ENCODE measurements at places on chromosomes 3 and 15. TPM values are rescaled to one million over a fixed set of nuclear protein-coding genes. Genes with fewer than 3 reads are reported as not detected.

Gene MYZAP
- total RNA-seq: 1.1 TPM

Gene KLF15
- total RNA-seq: 0.30 TPM

Gene C3orf62
- total RNA-seq: 7.5 TPM

Gene FSIP1
- 0.34 TPM for total RNA-seq

Gene LEKR1
- 0.77 TPM for total RNA-seq

Gene CHRFAM7A
- total RNA-seq: 0.50 TPM

Gene POPDC2
- 2.6 TPM for total RNA-seq

Gene TRH
- not detected for total RNA-seq

Gene SLITRK3
- not detected for total RNA-seq

Gene ATRIP
- 8.8 TPM for total RNA-seq

Gene CACNA2D2
- total RNA-seq: 2.5 TPM

Gene ROPN1B
- 0.25 TPM for total RNA-seq

Gene IFRD2
- total RNA-seq: 30.4 TPM

Gene GLT8D1
- 8.4 TPM for total RNA-seq

Gene ZMYND10
- 1.8 TPM for total RNA-seq

Gene ANKRD34C
- total RNA-seq: not detected

Gene GOLGA8M
- 2.8 TPM for total RNA-seq

Gene FBN1
- 0.25 TPM for total RNA-seq

Gene IL5RA
- total RNA-seq: 0.59 TPM

Gene TGM4
- not detected for total RNA-seq

Gene SCN5A
- total RNA-seq: 0.11 TPM

Gene ZNF621
- 8.8 TPM for total RNA-seq

Gene RPS27L
- total RNA-seq: 43.1 TPM

Gene PEX11A
- 0.22 TPM for total RNA-seq

Gene ARIH1
- total RNA-seq: 283 TPM

Gene DAZL
- not detected for total RNA-seq

Gene CLASP2
- 73.1 TPM for total RNA-seq

Gene PODXL2
- total RNA-seq: 4.2 TPM

Gene SLC35G2
- not detected for total RNA-seq

Gene SYNPR
- total RNA-seq: not detected

Gene ECE2
- not detected for total RNA-seq

Gene RPUSD3
- 7.9 TPM for total RNA-seq

Gene ISLR
- not detected for total RNA-seq

Gene EXOG
- total RNA-seq: 16.0 TPM

Gene PRRT3
- 6.3 TPM for total RNA-seq

Gene CEMIP
- not detected for total RNA-seq

Gene CPLX3
- total RNA-seq: 0.53 TPM

Gene CTXN2
- total RNA-seq: not detected

Gene ZNF80
- total RNA-seq: 0.17 TPM

Gene ATP2B2
- total RNA-seq: not detected

Gene REC114
- not detected for total RNA-seq

Gene SEMA6D
- total RNA-seq: not detected

Gene NTRK3
- 0.78 TPM for total RNA-seq

Gene UBL7
- 17.1 TPM for total RNA-seq

Gene CD200R1
- total RNA-seq: 4.7 TPM

Gene GP9
- total RNA-seq: not detected

Gene AMIGO3
- total RNA-seq: 1.3 TPM

Gene SAMMSON
- total RNA-seq: not detected

Gene HRG
- total RNA-seq: not detected

Gene SATB1
- 393 TPM for total RNA-seq

Gene GALK2
- total RNA-seq: 11.5 TPM

Gene ITGA11
- total RNA-seq: 0.08 TPM

Gene ZBTB20
- total RNA-seq: 41.6 TPM

All from CD4-positive, alpha-beta T cell (primary cell).